COR-L47 (cell line): ENCODE measurements at places on chromosomes 1 and 21.

- DNase-seq = no peak
These were observed 5.0 kb upstream of the DDOST start for GRCh38 chr1:20666146-20666545.

GRCh38 chr1:223628233-223629125 lies 37.0 kb downstream of the CAPN8 start:
- peak; percentile 72 for DNase-seq

- no peak for DNase-seq
These were observed 56.2 kb downstream of the LGR6 start for GRCh38 chr1:202249846-202250245.

DNA sequence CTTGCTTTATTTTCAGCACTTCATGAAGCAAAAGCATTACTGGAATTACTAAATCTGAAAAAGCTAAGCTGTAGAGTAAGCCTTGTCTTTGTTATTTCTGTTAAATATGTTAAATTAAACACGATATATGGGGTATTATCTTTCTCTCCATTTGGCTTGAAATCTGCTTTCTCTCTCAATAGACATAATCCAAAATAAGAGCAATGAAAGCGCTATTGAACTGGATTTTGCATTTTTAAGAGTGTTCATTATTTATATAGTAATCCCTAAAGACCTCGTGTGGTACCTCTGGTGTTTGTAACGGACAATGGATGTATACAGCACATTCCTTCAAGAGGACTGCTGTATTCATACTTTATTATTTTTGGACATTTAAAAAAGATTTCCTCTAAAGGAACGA lies 91.5 kb upstream of the KCNE2 start:
- DNase-seq = no peak

DNA sequence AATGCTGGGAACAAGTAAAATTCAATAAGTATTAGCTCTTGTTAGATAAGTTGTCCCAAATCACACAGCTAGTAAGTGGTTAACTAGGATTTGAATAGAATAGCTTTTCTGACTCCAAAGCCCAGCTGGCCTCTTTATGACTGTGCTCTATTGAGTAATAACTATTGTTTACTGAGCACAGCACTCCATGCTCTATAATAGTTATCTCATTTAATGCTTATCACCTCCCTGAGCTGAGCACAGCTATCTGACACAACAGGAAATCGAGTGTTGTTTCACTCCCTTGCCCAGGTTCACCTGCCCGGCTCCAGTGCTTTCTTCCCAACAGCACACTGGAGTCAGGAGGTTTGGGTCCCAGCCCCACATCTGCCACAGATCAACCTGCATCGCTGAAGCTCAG lies 38.8 kb upstream of the STMN1 start:
- no peak for DNase-seq

- no peak for DNase-seq
These were observed 30.4 kb upstream of the TMEM61 start for GRCh38 chr1:54950006-54950368.

DNA sequence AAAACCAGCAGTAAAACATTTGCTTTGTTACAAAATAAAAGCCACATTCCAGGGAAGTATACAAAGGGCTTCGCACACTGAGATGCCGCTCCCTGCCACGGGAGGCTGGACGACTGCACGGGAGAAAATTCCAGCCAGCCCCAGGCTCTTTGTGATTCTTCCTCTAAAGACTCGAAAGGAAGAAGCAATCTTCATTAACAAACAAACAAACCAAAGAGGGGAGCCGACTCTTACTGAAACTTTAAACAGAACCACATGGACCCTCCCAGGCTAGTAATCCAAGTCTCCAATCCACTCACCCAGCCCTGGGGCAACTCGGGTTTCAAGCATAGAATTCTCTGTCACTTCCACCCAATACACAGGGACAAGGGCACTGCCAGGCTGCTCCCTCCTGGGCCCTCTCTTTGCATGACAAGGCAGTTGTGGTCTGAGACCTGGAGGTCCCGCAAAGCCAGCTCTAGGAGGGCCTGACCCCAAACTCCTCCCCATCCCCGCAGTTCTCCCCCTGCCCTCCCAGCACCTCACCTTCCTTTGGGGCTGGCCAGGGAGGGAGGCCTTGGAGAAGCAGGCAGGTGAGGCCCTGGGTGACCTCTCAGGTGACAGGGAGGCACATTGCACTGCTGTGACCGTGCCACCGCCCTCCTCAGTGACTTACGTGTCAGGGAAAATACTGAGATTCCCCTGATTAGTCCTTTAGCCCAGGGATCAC lies 26.6 kb upstream of the COL18A1 start:
- no peak for DNase-seq

GRCh38 chr1:32764826-32765569 lies 52.2 kb downstream of the YARS1 start:
- DNase-seq = no peak

DNA sequence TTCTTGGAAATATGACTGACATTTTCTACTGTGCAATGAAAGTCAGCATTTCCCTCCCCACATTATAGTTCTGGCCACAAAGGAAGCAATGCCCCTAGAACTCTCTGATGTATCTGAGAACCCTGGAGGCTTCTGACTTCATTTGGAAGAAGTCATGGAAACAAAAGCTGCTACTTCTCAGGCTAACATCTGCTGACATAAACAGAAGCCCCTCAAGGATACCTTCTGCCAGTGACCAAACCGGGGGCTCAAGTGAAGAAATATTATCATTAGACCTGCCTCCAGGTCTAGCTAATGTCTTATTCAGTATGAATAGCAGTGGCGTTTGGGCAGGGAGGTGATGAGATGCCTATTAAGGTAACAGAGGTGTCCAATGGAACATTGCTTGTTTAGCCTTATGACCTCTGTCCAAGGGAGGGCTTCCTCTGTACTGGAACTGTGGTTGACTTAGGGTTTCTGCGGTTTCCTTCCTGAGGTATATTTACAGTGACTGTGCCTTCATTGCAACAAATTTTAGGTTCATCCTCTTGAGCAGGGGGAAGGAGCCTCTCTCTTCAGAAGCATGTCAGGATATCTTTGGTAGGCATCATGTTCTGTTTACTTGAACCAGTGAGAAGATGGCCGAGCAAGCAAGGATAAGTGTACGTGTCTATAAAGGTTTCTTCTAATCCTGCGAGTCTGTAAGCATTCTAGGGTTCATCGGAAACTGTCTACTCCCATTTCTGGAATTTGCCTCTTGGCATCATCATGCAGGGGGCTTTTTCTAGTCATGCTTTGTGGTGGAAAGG lies 161.7 kb downstream of the PBX1 start:
- no peak for DNase-seq

GRCh38 chr21:28904961-28905435 lies 87.7 kb downstream of the LTN1 start:
- no peak for DNase-seq

DNA sequence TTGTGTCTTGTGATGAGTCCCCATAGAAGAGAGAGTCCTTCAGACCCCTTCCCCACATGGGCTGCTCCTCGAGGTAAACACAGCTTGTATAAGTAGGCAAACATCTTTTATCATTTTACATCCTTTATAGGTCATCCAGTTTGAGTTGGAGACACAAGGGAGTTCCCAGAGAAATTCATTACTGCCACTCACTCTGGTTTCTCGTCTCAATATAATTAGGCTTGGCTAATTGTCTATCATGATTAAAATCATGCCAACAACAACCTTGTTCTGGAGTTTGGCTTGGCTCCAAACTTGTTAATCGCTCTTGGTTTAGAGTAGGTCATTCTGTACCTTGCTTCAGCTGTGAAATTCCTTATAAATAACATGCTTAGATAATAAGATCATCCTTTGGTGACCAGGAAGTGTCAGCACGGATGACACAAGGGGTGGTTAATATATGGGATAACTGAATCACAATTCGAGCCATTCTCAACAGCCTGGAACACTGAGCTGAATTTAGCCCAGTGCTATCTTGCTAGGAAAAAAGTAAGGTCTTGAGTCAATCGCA lies 70.7 kb upstream of the DAB1 start:
- DNase-seq = peak; percentile 73

DNA sequence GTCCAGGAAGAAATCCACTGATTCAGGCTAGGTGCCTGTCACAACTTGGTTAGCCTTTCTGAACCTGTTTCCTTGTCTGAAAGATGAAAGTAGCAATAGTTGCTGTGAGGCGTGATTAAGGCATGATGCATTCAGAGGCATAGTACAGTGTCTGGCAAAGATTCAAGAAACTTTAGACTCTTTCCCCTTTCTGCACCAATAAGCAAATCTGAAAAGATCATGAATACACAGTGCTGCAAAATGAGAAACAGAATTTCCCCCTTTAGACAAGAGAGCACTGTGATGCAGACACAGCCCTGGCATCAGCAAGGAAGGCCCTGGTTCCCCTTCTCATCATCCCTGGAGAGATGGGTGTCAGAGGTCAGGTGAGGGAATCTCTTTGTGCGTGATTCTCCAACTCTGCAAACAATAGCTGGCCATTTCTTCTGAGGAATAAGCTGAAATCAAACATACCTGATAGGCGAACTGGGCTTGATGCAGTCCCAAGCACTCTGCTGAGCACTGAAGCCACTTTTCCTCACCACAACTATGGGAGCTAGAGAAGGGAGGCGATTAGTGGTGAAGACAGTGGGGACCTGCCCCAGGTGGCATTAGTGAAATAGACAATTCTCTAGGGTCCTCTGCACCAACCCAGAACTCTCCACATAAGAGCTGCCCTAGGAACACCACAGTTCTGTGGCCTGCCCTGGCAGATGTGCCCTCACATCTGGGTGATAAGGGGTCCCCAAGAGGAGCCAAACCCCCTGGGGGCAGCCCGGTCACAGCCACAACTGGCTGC lies 41.7 kb downstream of the ITPKB start:
- no peak for DNase-seq

DNA sequence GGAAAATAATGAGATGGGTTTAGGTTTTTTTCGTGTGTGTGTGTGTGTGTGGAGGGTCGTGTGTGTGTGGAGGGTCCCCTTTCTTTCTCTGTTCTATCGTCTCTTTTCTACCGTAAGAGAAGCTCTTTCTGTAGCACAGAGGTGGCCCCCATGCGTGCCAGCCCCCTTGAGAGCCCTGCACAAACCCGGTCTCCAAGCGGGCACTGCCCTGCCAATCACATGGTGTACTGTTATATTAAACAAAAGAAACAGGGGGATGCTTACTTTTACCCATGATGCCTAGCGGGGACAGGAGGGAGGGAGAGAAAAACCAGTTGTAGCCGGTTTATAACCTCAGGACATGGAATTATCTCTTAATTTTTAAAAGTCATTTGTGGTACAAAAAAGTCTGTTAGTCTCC lies 41.0 kb downstream of the GATAD2B start:
- peak; percentile 90 for DNase-seq

DNA sequence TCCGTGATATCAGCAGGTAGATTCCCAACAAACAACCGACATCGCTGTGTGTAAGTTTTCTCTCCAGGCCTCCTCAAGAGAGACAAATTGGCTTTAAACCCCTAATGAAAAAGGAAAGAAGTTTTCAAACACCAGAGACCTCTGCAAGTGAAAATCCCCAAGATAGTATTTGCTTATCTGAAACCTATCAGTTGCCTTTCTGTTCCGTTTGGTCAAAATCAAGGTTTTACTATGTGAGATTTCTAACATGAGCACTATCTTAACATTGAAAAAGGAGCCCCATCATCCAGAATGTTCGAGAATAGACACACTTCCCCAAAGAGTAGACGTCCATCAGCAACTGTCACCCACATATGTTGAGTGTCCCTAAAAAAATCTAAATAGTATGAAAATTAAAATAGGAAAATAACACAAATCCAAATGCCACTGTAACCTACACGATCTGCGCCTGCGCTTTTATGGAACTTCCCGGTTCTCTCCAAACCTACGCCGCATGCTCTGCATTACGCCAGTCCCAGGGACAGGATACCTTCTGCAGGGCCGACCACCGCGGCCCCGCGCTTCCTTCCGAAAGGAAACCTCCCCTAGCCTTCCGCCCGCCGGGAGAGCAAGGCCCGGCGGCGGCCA lies 1.4 kb downstream of the SFPQ start:
- DNase-seq = no peak

DNA sequence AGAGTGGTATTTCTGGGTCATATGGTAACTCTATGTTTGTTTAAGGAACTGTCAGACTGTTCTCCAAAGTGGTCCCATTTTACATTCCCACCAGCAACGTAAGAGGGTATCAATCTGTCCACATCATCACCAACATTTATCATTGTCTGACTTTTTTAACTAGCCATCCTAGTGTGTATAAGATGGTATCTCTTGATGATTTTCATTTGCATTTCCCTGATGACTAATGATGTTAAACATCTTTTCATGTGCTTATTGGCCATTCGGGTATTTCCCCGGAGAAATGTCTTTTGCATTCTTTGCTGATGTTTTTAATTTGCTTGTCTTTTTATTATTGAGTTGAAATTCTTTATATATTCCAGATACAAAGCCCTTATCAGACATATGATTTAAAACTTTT lies 370.1 kb upstream of the NR5A2 start:
- DNase-seq = no peak

DNA sequence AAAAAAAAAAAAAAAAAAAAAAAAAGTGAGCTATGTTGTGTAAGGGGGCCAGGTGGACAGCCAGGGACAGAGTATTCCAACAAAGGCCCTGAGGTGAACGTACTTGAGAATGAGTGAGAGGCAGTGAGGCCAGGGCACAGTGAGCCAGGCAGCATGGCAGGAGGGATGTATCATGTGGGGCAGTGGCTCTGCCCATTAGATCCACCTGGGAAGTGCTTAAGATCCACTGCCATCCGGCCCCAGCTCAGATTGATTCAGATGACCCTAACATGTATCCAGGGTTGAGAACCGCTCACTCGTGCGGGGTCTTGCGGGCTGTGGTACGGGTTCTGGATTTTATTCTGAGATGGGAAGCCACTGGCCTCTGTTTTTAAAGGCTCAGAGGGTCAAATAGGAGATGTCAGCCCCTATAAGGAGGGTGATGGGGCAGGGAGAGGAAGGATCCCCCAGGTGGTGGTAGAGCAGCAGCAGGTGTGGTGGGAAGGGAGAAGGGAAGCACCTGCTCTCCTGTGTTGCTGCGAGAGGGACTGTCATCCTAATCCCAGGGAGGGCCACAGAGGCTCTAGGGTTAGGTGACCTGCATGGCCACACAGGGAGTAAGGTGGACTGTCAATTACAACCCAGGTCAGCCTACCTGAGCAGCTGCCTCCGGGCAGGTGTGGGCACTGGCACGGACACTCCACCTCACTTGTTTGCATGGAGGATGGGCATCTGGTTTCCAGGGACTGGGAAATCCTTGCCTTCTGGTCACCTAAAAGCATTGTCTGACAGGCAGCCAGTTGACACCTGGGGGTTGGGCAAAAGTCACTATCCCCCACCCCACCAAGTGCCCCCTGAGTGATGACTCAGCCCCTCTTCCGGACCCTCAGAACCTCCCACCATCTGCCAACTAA lies 31.6 kb downstream of the CDK18 start:
- DNase-seq = no peak
